ENCODE measurements at places on chromosomes 6 and 20.

DNA sequence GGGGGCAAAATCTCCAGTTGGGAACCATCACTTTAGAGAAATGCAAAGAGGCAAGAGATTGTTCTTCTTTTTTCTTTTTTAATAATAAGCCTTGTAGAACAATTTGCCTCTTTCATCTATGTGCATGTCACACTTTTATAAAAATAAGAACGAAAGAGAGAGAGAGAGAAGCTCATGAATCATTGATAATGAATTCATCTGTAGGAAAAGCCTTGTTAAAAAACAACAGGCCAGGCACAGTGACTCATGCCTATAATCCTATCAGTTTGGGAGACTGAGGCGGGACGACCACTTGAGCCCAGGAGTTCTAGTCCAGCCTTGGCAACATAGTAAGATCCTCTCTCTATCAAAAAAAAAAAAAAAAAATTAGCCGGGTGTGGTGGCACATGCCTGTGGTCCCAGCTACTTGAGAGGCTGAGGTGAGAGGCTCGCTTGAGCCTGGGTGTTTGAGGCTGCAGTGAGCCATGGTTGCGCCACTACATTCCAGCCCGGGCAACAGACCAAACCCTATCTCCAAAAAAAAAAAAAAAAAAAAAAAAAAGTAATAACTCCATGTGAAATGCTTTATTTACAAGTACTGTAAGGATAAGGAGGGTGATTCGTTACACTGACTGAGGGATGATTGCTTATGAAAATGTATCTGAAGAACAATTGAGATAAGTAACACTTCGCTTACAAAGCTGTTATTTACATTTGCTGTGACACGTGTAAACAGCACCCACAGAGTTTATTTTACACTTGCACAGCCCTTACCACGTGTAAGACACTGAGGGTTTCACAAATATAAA lies 6.0 kb downstream of the CCN5 start:
- DNase-seq: no peak

DNA sequence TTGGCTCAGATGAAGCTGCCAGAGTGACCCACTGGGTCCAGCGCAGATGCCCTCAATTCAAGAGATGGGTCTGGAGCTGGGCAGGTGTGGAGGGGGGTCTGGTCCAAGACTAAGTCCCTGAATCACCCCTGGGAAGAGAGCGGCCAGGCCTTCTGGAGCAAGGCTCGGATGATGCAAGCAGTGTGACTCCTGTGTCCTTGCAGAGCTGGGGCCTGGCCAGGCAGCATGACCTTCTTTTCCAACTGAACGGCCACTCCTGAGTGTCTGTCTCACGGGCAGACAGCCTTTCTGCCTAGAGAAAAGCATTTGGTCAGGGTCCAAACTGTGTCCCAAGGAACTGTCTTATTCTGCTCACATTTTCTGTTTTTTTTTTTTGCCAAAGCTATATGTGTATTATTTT lies 42.6 kb upstream of the FNDC1 start:
- no peak for DNase-seq

DNA sequence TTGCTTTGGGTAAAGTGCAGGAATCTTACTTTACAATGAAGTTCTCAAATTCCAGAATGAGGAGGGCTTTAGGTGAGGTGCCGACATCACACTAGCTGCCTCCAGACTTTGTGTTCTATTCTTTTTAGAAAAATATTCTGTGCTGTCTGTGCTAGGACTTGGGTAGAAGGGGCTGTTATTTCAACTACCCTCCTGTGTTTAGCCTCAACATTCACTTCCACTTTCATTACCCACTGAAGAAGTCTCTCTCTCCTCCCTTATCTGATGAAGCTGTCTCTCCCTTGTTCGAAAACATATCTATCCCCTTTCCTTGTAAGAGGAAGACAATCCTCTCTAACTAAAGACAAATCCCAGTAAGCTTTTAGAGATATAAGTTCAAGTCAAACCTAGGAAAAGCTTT lies 25.0 kb upstream of the BRPF3 start:
- DNase-seq: no peak

- DNase-seq: no peak
These were observed 44.0 kb upstream of the MARCKS start for GRCh38 chr6:113813142-113813541.

DNA sequence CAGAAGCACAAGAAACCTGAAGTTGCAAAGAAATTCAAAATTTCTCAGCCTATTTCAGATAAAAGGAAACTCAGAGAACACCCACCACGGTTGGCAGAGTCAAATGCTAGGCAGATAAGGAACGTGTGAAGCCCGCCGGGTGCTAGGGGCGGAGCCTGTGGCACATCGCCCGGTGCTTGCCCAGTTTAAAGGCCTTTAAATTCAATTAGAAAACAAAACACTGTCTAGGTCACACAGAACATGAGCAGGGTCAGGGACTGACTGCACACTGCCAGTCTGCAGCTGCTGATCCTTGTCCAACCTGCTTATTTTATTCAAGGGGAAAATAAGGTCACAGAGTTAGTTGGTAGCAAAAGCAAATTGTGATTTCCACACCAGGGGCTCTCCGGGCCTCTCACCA lies 75.8 kb downstream of the PSMG4 start:
- DNase-seq: no peak

- no peak for DNase-seq
These were observed 20.4 kb upstream of the LBP start for GRCh38 chr20:38325905-38326304.

DNA sequence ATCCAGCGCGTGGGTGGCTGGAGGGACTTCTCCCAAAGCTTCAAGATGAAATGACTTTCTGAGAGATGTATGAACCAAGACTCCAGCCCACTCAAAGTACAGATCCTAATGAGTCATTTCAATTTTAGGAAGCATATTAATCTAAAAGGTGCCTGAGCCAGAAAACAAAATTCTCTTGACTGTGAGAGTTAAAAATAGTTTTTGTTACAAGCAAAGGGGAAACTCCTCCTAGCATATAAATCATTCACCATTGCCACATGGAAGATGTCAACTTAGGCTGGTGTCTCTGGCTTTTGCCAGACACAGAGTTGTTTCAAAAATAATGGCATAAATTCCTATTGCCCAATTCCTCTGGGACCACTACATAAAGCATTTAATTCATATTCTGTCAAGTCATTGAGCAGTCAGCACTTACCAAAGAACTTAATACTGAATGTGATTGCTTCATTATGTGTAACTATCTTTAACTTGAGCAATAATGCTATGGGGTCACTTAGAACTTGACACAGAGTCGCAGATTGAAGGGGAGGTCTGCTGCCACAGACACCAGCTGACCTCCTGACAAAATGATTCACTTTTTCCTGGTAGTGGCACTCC lies 280.6 kb downstream of the SLC35F1 start:
- DNase-seq: no peak

GRCh38 chr20:23782366-23782983 lies 31.7 kb upstream of the CST1 start:
- DNase-seq: no peak

Data from activated CD4-positive, alpha-beta T cell treated with anti-CD3 and anti-CD28 coated beads, Interleukin-2, amount 50 U/mL, for 24 hours (primary cell).